ENCODE measurements at places on chromosomes 12 and 14.

DNA sequence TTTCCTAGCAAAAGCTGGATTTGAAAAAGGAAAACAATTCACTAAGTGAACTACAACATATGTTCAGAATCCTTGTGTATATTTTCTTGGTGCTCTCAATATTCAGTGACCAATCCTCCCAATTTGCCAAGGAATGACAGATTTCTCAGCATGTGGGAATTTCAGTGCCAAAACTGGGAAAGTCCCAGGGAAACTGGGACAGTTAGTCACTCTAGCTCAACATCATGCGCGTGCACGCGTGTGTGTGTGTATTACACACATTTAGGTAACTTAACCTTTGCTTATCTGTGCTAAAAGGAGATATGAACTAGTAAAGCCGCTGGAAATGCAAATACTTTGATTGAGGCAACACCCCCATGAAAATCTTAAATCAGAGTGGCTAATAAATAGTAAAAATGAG is 26.1 kb upstream of the SLC6A13 start:
- no peak for DNase-seq

DNA sequence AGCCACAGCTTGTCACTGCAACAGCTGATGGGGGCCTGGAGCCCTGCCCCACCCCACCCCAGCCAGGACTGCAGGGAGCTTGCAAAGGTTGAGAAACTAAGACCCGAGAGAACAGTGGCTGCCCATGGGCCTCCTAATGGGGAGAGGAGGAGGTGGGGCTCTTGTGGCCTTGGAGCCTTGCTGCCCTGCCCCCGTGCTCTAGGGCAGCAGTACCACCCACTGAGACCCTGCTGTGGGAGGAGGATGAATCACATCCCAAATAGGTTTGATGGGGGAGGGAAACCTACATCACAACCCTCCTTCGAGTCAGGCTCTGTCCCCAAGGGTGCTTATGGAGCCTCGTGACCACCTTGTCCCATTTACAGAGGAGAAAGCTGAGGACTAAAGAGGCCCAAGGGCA is 15.9 kb downstream of the HHIPL1 start:
- DNase-seq: no peak

DNA sequence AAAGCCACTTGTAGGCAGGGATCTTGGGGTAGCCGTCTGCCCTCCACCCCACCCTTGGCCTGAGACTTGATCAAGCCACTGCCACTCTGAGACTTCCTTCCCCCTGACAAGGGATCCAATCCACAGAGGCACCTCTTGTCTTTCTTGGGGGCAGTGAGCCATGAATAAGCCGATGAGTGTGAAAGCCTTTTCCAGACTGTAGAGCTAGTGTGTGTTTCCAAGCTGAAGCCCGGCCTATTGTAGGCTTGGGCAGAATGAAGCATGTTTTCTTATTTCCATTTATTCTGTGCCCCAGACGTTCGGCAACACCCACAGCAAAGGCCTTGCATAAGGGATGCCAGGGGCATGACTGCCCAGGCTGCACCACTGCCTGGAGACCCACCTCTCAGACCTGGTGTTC is 991.6 kb downstream of the BCL11B start:
- DNase-seq: no peak

DNA sequence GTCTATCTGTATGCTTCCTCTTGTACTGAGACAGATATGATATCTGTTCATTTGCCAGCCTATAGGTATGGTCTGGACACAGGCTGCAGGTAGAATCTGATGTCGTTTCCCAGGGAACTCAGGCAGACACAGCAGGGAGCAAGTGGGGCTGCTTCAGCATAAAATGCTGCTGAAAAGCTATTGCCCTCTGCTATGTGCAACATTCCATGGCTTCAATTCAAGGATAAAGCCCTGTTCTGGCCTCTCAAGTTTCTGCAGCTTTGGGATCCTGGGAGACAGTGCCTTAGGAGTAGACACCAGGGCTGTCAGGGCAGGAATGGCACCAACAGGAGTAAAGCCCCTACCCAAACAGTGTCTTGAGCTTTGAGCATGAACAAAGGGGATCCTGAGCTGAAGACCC is 173.5 kb downstream of the SLC41A2 start:
- no peak for DNase-seq

- no peak for DNase-seq
Measured at GRCh38 chr12:123033392-123034021, 53.0 kb downstream of the ARL6IP4 start.

- DNase-seq: no peak
Measured at GRCh38 chr14:65027127-65027799, 40.6 kb downstream of the FNTB start.

DNA sequence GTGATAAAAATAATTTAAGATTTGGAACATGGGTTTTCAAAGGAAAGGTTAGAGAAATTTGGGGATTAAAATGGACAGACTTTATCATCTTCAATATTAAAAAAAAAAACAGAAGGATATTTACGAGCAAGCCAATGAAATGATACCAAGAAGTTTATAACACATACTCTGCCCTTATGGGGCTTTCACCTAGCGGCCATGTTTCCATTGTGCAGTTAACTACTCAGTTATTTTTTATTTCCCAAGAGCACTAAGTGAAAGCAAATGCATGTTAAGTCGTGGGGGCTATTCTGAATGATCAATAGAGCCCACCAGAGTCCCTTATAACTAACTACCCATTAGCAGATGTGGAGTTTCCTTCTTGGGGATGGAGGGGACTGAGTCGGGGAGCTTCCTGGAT is 53.9 kb downstream of the ETV6 start:
- no peak for DNase-seq

- no peak for DNase-seq
Measured at GRCh38 chr12:116370886-116371580, 93.5 kb upstream of the MED13L start.

All from stimulated activated CD8-positive, alpha-beta memory T cell treated with anti-CD3 and anti-CD28 coated beads, Interleukin-12 subunit alpha, Interleukin-12 subunit beta, amount 100 ng/mL, for 1 hour (primary cell).